Occipital lobe (tissue), 3 donors: ENCODE measurements at places on chromosomes 16 and 17. TPM values are rescaled to one million over a fixed set of nuclear protein-coding genes. Genes with fewer than 3 reads are reported as not detected.

GRCh38 chr17:67544364-67544955 is 167.4 kb downstream of the PITPNC1 start:
- DNase-seq = no peak

- no peak for DNase-seq
Observed at GRCh38 chr16:25431472-25431871, 173.8 kb upstream of the ZKSCAN2 start.

- DNase-seq = no peak
Observed at GRCh38 chr16:71524566-71525553, 1.4 kb upstream of the CHST4 start.

DNA sequence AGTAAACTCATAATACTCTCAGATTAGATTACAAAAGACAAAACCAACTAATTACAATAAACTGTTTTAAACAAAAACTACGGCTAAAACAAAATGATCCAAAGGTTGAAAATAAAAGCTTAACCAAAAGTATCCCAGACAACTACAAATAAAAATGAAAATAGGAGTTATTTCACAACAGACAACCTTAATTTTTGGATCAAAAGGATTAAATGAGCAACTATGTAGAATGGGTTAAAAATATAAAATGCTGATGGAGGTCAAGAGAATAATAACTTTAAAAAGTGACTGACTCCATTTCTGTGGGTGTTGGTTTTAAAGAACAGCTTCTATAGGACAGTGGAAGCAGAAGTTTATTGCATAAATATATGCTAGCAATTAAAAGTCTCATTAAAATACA is 28.6 kb downstream of the METTL16 start:
- no peak for DNase-seq

DNA sequence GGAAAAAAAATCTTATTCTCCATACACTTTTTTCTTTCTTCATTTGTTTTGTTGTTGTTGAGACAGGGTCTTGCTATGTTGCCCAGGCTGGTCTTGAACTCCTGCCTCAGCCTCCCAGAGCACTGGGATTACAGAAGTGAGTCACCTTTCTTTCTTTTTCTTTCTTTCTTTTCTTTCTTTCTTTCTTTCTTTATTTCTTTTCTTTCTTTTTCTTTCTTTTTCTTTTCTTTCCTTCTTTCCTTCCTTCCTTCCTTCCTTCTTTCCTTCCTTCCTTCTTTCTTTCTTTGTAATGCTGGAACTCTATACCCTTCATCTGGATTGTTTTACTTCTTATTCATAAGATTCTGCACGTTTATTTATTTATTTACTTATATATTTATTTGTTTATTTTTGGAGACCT is 94.5 kb upstream of the TNRC6A start:
- DNase-seq = no peak

- no peak for DNase-seq
Observed at GRCh38 chr16:83539736-83540490, 267.9 kb upstream of the HSBP1 start.

GRCh38 chr17:77609553-77610517 is 348.7 kb upstream of the TNRC6C start:
- no peak for DNase-seq

DNA sequence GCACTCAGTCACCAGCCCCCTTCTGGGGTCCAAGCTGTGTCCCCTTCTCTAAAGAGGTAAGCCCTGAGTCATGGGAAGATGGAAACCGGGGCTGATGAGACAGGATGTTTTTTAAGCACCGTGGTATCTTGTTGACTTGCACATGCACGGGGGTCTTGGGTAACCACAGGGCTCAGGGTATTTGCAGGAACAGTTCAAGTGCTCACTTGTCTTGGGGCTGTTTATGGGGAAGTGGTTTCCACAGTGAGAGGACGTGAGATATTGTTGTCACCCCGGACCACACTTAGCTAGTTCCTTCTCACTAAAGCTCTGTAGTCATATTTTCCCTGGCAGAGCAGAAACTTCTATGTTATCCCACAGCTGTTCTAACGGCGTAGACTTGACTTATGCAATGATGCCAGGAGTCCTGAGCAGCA is 7.7 kb downstream of the CCL3L1 start:
- no peak for DNase-seq

- no peak for DNase-seq
Observed at GRCh38 chr16:87060034-87060986, 256.9 kb downstream of the C16orf95 start.

The SLFN13 gene
- total RNA-seq = 0.31 TPM

The C17orf78 gene
- total RNA-seq = not detected

The HS3ST6 gene
- not detected for total RNA-seq

The HS3ST4 gene
- total RNA-seq = 12.5 TPM

The GINS3 gene
- 2.3 TPM for total RNA-seq
